ENCODE measurements at places on chromosomes 1 and 21.

GRCh38 chr1:74952786-74953185, 181.4 kb upstream of the LHX8 start:
- DNase-seq, result no peak

DNA sequence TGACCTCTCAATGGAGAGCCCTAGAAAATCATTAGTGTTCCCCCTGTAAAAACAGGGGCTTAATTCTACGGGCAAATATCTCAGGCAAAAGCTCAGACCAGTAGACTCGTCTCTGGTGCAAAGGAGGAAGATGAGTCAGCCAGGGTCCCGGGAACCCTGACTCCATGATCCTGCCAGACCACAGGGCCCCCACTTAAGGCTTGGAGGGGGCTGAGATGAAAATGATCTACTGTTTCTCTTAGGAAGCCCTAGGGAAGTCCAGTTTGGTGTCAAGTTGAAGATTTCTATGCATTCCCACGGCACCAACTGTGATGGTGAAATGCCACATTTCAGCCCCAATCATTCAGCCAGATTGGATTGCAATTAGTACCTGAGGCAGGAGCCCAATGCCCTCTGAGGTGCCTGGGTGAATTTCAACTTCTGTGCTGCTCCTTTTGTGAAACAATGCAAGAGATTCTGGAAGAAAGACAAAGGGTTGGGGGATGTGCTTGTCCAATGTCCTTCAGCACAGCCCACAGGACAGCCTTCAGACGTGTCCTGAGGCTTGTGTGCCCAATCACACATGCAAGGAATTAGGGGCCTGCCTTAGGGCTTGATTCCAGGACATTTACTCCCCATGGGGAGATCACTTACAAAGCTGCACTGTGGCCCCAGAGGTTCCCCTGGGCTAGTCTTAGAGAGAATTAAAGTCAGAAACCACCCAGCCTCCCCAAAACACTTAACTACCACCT, 18.1 kb downstream of the NAV1 start:
- no peak for DNase-seq

GRCh38 chr1:235468970-235469369, 35.3 kb downstream of the B3GALNT2 start:
- DNase-seq, result no peak

DNA sequence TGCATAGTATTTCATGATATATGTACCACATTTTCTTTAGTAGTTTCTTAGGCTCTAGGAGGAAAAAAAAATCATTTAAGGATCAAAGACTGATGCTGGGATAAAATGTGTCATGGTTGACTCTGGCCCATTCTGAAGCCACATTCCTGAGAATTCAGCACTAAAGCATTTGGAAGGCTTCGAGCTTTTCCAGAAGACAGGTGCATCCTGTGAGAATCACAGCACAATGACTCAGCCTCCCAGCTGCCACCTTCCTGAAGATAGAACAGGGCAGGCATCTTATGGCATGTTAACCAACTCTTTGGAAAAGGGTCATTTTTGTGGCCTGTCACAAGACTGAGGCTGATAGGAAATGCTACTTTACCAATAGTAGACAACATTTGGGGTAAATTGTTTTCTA, 359.9 kb downstream of the PCP4 start:
- no peak for DNase-seq

DNA sequence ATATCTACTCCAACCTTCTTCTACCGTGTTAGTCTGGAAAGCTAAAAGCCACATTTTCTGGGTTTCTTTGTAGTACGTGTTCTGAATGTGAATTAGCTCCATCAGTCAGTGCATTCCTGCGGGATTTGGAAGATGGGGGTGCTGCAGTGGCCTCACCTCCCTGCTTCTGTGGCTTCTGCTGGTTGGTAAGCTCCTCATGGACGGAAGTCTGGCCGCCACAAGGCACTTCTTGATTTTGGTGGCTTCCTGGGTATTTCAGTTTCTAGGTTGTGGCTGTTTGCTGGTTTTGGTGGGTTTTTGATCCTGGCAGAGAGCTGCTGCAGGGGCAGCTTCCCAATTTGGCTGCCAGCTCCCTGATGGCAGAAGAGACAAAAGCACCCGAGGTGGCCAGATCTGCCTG, 20.9 kb upstream of the TACSTD2 start:
- no peak for DNase-seq

GRCh38 chr1:19424651-19425570, 60.4 kb downstream of the CAPZB start:
- no peak for DNase-seq

DNA sequence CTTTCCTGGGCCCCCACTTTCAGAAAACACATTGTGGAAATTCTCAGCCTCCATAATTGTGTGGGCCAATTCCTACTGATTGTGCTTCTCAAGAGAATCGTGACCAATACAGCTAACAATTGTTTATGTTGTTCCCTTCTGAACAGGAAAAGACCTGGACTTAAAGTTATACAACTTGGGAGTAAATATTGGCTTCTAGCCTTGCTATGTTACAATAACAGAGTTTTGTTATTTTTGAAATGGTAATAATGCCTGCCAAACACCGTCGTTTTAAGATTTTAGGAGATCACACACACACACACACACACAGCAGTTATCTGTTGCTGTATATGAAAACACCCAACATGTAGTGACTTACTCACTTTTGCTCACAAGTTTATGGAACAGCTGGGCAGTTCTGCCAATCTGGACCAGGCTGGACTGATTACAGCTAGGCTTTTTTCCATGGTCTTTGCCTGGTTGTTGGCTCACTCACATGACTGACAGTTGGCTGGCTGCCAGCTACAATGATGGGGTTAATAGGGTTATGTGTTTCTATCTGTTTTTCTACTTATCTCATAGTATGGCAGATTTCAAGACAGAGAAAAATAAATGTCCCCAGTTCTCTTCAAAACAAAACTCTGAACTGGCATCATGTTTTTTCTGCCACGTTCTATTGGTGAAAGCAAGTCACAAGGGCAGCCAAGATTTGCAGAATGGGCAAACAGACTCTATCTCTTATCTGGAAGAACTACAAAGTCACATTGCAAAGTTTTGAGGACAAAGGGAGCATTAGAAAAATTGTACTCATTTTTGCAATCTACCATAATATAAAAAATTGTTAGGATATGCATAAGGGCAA, 447.5 kb downstream of the NEGR1 start:
- DNase-seq, result no peak

DNA sequence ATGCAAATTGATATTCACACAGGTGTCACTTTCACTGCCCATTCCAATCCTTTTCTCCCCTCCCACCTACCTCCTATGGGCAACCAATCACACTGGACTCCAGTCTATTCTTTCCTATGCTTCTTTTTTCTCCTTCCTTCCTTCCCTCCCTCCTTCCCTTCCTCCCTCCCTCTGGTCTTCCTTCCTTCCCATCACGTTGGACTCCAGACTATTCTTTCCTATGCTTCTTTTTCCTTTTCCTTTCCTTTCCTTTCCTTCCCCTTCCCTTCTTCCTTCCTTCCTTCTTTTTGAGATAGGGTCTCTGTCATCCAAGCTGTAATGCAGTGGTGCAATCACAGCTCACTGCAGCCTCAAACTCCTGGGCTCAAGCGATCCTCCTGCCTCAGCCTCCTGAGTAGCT, 64.6 kb downstream of the GNG4 start:
- DNase-seq, result no peak

DNA sequence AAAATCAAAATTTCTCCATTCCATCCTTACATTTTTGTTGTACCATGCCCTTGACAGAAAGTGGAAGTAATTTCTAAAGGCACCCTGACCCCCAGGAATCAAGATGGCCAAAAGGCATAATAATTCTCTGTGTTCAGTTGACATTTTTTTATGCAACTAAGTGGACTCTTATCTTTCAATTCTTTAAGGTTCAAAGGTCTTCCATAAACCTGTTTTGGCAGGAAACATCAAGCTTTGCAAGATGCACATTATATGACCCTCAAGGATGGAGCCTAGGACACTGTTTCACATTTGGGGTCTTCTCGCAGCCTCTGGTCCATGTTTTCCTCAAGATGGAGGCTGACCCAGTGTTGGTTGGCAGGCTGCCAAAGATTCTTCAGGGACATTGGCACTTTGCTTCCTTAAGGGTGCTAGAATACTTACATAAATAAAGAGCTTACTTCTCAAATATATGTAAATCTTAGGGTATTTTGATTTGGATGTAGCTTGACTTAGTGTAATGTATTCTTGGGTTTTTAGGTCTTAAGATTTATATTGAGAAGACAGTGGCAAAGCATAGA, 48.0 kb upstream of the COG2 start:
- DNase-seq, result no peak

- DNase-seq, result no peak
These were observed 499 bp downstream of the C1QA start for GRCh38 chr1:22636927-22637326.

DNA sequence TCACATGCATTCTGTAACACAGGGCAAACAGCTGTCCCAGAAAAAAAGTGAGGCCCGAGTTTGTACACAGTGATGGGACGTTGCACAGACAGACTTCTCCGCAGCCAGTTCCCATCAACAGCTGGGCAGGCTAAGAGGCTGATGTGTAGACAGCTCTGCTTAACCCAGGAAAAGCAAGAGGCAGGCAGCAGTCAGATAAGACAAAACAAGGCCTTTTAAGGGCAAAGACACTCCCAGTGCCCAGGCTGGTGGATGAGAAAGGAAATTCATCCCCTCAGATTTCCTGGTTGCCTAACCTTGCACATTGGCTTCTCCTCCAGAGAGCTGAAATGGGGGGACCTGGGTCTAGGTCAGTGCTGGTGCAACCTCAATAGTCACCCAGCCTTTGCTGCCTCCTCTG, 17.2 kb upstream of the PHLDA3 start:
- no peak for DNase-seq

GRCh38 chr1:38092256-38092655, 45.7 kb upstream of the POU3F1 start:
- no peak for DNase-seq

DNA sequence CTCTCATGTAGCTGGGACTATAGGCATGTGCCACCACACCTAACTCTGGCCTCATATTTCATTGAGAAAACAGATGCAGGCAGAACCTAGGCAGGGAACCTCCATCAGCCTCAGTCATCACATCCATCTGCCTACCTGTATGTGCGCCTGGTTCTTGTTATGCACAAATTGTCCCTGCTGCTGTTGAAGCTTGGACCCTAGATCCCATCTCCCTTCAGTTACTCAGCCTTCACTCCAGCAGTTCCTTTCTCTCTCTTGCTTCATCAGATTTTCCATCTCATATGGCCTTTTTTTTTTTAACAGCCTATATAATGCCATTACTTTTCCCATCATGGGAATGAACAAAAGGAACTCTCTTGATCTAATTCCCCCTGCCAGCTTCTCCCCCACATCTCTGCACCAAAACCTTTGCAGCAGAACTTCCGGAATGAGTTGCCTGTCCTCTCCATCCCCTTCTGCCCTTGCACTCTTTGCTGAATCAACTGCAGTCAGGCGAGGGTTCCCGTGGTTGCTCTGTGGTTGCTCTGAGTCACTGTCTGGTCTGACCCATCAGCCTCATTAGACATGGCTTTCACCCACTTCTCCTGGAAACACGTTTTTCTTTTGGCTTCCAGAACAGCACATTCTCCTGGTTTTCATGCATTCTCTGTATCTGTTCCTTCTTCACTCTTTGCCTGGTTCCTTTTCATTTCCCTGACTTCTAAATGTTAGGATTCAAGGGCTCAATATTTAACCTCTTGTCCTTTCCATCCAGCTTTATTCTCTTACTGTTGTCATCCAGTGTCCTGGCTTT, 41.5 kb downstream of the UBE4B start:
- peak; percentile 9 for DNase-seq

- DNase-seq, result no peak
These were observed at the start of gene LCE1C for GRCh38 chr1:152806576-152806975. TSS of gene LCE1C (minus strand) at chr1:152806651. CDS start at chr1:152805478, 1,173 bp downstream.

DNA sequence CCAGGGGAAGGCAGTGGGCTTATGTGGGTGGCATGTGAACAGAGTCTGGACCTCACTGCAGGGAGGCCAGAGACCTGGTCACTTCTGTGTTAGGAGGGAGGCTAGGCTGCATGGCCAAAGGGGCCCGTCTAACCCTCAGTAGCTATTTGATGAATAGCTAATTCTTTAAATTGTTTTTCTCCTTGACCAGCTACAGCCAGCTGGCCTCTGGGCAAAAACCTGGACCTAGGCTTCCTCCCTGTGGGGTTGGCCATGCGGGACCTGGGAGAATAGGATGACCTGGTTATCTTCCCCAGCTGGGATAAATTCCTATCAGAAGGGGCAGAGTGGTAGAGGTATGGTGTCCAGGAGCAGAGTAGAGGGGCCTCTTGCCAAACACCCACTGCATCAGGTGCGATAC, 79.4 kb downstream of the TNR start:
- DNase-seq, result no peak

DNA sequence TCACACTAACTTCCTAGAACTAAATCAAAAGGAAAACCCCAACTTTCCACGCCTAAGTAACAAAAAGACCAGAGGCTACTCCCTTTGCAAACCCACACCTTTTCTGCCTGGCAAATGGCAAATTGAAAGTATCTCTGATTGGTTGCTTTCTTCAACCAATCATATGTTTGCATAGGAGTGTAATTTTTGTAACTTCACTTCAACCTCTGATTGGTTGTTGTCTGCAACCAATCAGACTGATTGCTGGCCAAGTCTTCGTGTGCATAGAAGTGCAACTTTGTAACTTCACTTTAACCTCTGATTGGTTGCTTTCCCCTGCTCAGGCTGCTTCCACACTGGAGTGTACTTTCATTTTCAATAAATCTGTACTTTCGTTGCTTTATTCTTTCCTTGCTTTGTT, 36.9 kb upstream of the PADI2 start:
- DNase-seq, result no peak

DNA sequence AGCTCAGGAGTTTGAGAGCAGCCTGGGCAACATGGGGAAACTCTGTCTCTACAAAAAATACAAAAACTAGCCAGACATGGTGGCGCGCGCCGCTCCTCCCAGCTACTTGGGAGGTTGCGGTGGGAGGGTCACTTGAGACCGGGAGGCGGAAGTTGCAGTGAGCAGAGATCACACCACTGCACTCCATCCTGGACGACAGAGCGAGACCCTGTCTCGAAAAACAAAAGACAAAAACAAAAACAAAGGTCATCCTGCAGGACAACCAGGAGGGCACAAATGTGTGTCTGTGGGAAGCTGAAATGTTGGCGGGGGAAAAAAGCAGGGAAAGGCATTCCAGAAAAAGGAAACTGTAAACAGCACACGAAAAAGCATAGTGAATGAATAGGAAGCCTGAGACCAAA, 104.1 kb upstream of the HNRNPU start:
- DNase-seq, result no peak

DNA sequence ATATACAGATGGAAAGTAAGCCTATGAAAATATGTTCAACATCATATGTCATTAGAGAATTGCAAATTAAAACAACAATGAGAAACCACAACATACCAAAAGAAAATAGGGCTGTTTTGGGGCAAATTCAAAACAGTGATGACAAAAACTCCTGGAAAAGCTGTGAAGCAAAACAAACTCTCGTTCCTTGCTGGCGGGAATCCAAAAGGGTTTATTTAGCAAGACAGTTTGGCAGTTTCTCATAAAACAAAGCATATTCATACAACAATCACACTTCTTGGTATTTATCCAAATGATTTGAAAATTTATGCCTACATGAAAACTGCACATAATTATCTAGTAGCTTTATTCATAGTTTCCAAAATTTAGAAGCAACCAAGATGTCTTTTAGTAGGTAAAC, 44.4 kb downstream of the COL11A1 start:
- DNase-seq, result no peak

GRCh38 chr1:181061891-181062835, 26.3 kb upstream of the IER5 start:
- no peak for DNase-seq

GRCh38 chr1:18531503-18531845, 50.7 kb downstream of the KLHDC7A start:
- no peak for DNase-seq

GRCh38 chr1:40352126-40352525, 21.4 kb upstream of the SMAP2 start:
- no peak for DNase-seq

GRCh38 chr1:59816318-59816878, 1.6 kb downstream of the HOOK1 start:
- DNase-seq, result no peak
